DMS79 (cell line): ENCODE measurements at places on chromosomes 3 and 15.

DNA sequence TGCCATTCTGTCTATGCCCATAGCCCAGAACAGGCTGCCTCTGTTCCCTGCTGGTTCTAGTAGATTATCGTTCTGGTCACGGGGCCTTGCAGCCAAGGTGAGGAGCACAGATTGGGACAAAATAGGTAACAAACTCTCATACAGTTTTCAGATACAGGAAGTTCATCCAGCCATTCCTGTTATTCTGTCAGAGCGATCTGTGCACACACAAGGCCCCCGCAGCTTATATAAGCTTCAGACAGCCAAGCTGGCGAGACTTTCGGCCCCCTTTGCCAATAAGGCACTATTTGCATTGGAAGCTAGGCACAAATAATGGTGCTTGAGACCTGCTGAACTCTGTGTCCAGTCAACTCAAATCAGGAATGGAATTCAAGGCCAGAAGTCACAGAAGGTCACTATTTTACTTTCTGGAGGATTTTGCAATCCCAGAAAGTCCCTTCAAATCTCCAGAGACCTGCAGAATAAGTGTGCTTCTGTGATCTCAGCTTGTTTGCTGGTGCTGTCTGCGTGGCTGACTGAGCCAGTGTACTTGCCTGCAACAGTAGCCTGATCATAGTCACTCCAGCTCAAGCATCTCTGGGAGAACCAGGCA is 69.4 kb downstream of the BFSP2 start:
- DNase-seq, result no peak

DNA sequence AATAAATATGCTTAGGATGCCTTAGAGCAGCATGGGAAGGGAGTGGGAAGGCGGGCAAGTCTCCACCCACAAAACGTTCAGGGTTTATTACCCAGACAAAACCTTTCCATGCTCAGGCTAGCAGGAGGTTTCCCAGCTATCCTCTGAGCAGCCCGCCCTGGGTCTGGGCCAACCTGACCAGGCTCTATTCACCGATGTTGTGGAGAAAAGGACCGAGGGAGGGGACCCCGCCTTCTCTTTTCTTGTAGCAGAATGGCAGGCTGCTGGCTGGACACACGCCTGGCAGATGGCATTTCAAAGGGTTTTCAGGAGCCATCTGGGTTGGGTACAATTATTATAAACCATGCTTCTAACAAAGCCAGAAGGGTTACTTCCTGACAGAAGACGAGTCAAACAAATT is 540.9 kb downstream of the MAGI1 start:
- no peak for DNase-seq

GRCh38 chr3:13323822-13324221 is 96.3 kb downstream of the NUP210 start:
- DNase-seq, result no peak

DNA sequence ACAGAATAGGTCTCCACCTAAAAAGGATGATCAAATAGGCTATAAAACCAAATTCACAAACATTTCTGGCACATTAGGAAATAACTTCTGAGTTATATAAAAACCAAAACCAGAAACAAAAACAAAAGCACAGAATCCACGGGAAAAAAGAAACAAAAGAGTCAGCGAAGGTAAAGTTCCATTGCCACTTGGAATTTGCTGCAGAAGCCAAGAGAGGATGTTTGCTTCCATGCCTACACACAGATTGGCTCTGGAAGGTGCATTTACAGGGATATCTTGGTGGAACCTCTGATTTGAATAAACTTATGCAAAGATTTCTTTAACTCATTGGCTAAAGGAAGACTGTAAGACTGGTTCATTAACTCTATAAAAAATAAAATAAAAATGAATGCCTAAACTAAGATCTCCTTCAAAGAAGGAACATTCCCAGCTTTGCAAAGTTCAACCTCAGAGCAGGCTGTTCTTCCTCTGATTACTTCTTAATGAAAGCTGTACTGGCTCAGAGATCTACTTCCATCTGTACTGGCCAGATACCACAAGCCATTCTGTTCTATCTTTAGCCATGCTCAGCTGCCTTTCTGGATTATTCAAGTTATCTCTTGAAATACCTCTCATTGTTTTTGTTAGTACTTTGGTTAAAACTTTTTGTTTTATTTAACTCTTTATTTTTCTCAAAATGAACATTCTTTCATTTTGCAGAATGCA is 537.5 kb upstream of the CCDC54 start:
- no peak for DNase-seq

DNA sequence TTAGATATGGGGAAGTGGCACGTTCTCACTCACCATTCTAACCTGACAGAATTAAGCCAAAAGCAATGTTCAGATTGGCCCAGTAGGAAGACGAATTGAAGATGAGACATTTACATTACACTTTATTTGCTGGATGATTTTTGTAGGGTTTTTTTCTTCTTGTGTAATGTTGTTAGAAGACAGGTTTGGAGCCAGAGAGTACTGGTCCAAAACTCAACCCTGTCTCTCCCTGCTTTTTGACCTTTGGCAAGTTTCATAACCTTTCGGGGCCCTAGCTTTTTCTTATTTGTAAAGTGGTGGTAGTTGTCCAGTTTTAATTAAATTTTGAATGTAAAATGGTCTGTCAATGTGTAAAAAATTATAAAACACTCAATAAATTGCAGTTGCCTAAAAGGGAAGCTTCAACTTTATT is 29.5 kb downstream of the PDE8A start:
- no peak for DNase-seq

DNA sequence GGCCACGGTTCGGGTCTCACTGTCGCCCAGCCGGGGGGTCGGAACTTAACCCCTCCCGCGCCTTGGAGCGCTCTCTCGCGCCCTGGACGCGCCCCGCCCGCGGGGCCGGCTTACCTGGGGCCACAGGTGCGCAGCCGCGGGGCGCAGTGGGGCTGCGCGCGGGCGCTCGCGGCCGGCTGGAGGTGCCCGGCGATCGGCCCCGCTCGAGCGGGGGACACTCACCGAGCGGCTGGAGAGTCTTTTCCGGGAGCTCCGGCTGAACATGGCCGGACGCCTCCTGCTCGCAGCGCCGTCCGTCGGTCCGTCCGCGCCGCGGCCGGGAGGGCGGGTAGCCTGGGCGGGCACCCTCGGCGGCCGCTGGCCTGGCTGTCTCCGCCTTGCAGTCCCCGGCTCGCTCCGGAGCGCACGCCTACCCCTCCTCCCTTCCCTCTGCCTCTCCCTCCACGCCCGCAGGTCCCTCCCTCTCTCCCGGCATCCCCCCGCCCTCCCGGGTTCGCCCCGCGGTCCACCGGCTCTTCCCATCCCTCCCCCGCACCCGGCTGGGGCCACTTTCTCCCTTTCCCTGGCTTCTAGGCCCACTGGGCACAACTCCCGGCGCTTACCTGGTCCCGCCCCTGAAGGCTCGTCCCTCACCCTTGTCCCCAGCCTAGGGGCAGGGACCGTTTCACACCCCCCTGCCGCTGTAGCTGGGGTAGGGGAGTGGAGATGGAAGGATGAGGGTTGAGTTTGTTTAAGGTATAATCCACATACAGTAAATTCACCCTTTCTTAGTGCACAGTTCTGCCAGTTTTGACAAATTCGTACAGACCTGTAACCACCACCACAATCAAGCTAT is 220.1 kb upstream of the PRICKLE2 start:
- no peak for DNase-seq

DNA sequence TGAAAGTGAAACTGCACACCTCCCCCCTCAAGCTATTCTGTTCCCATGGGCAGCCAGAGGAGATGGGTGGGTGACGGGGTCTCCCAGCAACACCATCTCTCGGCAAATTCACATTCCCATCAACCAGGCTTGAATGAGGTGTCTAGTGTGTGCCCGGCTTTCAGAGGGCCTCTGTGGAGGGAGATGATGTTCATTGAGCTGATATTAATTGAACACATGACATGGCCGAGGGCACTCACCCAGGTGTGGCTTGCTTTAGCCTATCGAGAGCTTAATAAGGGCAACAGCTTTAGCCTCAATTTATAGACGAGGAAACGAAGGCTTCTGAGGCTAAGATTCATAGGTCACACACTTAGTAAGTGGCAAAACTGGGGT is 288.0 kb downstream of the UACA start:
- DNase-seq, result no peak

GRCh38 chr3:15241341-15241740 is 35.3 kb downstream of the CAPN7 start:
- DNase-seq, result no peak

- no peak for DNase-seq
Measured at GRCh38 chr15:62069551-62069950, 2.8 kb downstream of the C2CD4A start.

- no peak for DNase-seq
Measured at GRCh38 chr3:153463895-153464294, 301.9 kb downstream of the RAP2B start.

DNA sequence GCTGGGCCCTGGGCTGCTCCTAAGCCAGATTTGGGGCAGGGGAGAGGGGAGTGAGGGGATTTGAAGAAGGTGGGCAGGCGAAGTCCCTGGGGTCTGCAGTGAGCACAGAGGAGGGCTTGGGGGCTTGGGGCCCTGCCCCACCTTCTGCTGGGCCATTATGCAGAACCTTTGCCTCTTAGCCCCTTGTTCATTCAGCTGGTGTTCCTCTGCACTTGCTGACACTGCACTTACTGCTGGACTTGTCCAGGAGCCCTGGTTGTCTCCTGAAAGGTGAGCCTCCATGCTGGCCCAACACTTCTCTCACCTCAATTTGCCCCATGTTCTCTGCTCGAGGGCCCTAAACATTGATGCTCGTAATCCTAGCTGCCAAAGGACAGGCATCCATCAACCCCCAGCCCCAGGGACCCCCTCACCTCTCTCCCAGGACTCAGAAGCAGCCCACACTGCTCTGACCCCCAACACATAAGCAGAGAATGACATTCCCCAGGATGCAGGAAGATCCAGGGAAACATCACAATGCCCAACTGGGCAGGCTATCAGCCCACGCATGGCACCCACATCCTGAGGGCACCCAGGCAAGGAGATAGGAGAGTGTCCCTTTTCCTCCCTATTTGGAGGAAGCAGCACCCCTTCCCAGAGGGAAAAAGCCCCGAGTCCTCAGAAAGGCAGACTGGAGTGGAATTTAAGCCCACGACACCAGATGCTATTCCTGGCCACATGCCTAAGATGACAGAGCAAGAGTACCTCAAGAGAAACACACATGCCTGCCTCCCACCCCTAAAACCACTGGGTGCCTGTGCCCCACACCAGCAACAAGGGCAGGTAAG is 76.8 kb downstream of the ADCY5 start:
- peak; percentile 4 for DNase-seq

DNA sequence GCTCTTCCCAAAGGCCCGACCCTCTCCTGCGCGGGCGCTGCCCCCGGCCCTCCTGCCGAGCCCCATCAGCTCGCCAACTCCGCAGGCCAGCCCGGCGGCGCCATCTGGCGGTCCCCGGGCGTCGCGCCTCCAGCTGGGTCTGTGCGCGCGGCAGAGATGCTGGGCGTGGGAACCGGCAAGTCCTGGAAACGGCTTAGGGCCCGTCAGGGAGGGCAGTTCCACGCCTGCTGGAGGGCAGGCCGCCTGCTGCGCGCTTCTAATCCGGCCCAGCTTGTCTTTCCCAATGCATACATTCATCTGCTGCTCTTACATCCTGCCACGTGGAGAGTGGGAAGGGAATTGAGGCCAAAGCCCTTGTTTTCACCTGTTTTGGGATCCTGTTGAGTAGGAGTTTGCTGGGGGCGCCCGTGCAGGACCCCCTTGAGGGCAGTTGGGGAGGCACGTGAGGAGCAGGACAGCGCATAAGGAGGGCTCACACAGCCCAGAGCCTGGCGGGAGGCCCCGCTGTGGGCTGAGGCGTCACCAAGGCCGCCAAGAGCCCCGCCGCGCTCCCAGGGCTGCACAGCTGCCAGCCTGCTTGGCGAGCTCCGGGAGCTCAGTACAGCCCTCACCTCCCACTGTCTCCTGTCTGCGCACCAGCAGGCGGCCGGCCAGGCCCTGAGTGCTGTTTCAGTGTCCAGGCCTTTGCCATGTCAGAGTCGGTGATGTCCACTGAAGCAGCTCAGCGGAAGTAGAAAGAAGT is 165.6 kb downstream of the NSMCE3 start:
- no peak for DNase-seq

GRCh38 chr15:48334260-48334659 is 3.0 kb downstream of the DUT start:
- no peak for DNase-seq

DNA sequence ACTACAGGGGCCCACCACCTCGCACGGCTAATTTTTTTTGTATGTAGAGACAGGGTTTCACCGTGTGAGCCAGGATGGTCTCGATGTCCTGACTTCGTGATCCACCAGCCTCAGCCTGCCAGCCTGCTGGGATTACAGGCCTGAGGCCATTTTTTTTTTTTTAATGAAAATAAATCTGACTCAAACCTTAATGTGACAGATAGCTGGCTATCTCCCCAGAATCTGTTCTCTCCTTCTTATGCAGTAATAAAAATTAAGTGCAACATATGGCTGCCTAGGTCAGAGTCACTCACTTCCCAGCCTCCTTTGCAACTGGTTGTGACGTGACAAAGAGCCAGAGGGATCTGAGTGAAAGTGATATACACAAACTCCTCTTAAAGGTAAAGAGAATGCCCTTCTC is 53.0 kb downstream of the ZNF148 start:
- no peak for DNase-seq

DNA sequence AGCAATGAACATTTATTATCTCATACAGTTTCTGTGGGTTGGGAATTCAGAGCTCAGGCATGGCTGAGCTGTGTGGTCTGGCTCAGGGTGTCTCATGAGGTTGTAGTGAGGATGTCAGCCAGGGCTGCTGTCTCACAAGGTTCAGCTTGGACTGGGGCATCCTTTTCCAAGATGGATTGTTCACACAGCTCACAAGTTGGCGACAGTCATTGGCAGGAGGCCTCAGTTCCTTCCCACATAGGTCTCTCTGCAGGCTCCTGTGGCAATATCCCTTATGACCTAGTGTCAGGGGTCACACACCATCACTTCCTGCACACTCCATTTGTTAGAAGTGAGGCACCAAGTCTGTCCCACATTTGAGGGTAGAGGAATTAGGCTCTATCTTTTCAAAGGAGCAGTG is 56.0 kb downstream of the RPLP1 start:
- no peak for DNase-seq

- DNase-seq, result no peak
Measured at GRCh38 chr3:33991673-33992072, 193.2 kb downstream of the PDCD6IP start.

DNA sequence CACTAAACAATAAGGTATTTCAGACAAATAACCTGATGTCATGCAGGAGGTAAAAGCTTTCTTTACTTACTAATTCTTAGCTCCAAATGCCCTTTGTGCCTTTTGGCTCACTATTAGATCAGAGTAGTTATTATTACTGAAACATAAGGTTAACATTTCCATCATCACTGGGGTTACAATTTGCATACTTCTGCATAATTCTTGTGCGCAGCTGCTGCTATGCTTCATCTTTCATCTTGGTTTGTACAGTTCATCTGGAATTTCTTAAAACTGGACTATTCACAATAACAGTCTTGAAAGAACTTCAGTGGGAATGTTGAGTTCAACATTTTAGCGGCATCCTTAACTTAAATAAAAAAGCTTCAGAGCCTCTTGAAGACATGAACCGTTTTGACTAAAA is 383.2 kb upstream of the ADAMTS9 start:
- DNase-seq, result no peak

GRCh38 chr3:56323986-56324420 is 144.3 kb downstream of the ERC2 start:
- DNase-seq, result no peak

- no peak for DNase-seq
Measured at GRCh38 chr15:90291679-90292356, 26.3 kb downstream of the NGRN start.

GRCh38 chr15:67403428-67404154 is 117.3 kb upstream of the C15orf61 start:
- no peak for DNase-seq
